ENCODE measurements at places on chromosomes 5 and 9.
A peak's percentile ranks its signal among the peaks of the same experiment; 100 is the strongest.

DNA sequence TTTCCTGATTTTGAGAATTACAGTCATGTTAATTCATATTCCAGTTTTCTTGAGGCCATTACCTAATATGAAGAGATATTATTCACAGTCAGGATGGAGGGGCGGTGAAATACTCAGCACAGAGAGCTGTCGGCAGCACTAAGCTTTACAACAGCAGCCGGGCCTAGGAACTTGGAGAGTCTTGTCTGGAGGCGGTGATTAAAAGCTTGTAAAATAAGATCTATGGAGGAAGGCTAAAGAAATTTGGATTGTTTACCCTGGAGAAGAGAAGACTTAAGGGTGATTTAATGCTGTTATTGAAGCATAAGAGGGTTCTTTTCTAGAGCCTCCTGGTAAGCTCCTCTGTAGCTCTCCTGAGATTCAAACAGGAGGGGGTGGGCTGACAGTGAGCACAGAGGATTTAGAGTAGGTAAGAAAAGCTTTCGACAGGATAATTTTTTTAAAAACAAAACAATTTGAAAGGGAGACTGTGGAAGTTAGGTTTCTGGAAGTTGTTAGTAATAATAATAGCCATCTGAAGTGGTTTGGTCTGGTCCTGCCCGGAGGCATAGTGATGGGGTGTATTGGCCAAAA is 406.3 kb upstream of the ADAMTSL1 start:
- DNase-seq = no peak

DNA sequence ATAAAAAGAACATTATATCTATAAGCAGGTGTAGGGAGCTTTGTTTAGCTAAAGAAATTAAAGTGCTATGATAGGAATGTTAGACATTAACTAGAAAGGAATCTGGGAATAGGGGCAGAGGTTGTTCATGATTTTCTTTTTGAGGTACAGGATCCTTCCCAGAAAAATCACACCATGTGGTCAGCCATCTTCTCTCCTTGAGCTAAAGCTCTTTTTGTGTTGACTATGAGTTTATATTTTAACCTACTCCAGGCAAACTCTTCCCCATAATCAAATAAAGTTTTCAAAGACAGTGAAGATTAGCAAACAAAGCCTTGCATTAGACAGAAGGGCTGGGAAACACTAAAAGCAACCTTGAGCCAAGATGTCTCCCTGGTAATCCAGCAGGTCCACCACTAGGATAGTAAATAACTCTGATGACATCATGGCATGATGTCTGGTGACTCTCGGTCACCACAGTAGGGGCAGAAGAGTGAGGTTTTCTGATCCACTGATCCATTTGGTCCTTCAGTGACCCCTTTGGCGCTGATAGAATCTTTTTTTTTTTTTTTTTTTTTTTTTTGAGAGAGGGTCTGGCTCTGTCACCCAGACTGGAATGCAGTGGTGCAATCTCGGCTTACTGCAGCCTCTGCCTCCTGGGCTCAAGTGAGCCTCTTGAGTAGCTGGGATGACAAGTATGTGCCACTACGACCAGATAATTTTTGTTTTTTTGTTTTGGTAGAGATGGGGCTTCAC is 30.6 kb upstream of the IL6ST start:
- DNase-seq = no peak

DNA sequence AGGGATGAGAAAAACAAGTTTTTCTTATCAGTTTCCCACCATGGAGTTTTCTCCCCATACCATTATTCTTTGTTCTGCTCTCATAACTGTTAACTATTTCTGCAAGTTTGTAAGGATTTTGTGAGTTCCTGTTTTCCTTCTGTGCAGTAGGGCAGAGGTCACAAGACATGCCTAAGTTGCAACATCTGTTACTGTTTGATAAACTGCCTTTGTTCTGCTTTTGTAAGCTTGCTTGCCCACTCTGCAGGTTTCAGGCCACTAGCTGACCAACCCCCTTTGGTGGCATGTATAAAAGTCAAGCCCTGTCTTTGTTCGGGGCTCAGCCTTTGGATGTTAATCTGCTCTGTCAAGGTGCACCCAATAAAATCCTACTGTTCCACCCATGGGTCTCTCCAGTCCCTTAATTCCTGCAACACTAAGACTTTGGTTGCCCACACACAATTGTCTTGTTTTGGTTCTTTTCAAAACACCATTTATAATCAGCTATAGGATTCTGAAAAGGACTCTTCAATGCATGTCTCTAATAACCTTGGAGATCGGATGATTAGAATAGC is 545.4 kb downstream of the CDH9 start:
- no peak for DNase-seq

DNA sequence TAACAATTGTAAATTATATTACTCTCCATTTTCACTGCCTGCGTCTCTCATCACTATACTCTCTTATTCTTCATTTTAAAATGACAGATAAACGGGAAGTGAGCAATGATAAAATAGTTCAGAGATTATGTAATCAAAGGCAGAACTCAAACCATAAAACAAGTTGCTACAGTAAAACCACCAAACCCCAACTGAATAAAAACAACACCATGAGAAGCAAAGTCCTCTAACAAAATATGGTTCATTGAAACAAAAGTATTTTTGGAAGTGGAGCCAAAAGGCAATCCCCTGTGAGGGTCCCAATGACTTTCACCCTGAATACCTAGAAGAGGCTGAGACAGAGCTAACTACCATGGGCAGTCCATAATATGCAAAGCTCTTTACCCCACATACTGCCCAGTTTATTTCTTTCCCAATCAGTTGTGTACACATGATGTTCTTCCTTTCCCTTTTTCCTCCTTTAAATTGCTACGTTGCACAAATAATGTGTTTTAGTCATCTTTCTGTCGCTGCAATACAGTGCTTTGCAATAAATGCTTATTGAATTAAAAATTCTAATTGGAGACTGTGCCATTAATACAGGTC is 64.0 kb upstream of the PTGER4 start:
- no peak for DNase-seq

DNA sequence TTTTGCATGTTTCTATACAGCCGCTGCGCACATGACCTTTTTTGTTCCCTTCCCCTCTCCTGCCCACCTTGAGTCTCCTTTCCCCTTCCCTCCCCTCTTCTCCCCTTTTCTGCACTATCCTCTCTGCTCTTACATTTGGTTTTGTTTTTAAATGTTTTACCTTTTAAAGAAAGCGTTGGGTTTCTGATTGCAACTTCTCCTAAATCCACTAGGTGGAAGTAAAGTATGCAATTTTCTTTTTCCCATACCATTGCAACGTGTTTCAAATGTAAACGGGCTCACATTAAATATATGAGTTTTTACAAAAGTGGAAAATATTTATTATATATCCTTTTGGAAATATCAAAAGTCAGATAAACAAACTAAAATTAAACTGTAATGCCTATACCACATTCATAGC is 500.9 kb downstream of the DIRAS2 start:
- no peak for DNase-seq

GRCh38 chr9:124126648-124127646 is 115.4 kb downstream of the LHX2 start:
- peak; percentile 89 for DNase-seq

DNA sequence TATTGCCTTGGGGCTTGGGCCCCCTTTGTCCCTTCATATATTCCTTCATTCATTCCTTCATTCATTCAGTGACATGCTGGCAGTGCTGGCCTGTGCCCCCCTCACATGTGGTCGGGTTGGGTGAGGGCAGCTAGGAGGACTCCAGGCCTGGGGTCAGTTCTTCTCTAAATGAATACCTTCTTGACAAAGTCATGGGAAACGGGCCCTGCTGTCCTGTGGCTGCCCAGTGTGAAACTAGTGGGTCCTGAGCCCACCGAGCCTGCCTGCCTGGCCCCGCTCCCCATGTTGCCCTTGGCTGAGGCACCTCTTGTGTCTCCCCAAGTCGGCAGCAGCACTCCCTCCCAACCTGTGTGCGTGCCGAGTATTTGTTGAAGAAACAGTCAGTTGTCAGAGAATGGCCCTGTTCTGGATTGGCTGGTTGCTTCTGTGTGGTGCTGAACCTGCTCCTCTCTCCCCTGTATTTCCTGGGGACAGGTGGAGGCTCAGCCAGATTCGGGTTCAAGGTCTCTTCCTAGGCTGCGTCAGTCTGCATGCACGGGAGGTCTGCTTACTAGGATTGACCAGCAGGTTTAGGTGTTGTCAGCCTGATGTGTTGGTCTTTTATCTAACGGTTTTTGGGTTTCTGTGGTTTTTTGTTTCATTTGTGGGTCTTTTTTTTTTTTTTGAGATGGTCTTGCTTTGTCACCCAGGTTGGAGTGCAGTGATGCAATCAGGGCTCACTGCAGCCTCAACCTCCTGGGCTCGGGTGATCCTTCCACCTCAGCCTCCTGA is 3.0 kb upstream of the CEL start:
- no peak for DNase-seq

DNA sequence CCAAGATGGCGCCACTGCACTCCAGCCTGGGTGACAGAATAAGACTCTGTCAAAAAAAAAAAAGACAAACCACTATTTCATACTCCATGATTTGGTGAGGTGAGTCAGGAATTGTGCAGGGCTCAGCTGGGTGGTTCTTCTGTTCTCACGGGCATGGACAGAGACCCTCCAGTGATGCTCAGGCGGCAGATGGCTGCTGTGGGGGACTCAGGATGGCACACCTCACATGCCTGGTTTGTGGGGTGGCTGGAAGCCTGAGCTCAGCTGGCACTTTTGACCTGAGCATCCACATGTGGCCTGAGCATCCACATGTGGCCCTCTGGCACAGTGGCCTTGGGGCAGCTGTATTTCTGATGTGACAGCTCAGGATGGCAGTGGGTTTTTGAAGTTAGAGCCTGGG is 217.2 kb downstream of the IRX2 start:
- DNase-seq = no peak

GRCh38 chr9:85443190-85443598 is 298.6 kb downstream of the AGTPBP1 start:
- DNase-seq = no peak
